ENCODE measurements at places on chromosomes 3 and 15.

GRCh38 chr3:128054367-128054766, 2.1 kb downstream of the SEC61A1 start:
- H3K27me3 ChIP-seq, result no peaks in the 10 kb centered on the region
- peaks cover 10% of the 10 kb centered on the region for H3K4me1 ChIP-seq
- no peak overlapping the region for H3K27ac ChIP-seq
- peak; percentile 48 for DNase-seq
- no peak overlapping the region for H3K4me3 ChIP-seq

- H3K4me3 ChIP-seq, result no peak overlapping the region
- no peaks in the 10 kb centered on the region for H3K27me3 ChIP-seq
- H3K36me3 ChIP-seq, result no peaks in the 10 kb centered on the region
Measured at GRCh38 chr3:78978037-78978436, 789.8 kb downstream of the ROBO1 start.

- H3K4me1 ChIP-seq, result no peaks in the 10 kb centered on the region
- no peak overlapping the region for H3K27ac ChIP-seq
- DNase-seq, result no peak
- H3K27me3 ChIP-seq, result no peaks in the 10 kb centered on the region
- H3K36me3 ChIP-seq, result no peaks in the 10 kb centered on the region
Measured at GRCh38 chr3:39268549-39268900, 11.3 kb downstream of the CX3CR1 start.

- DNase-seq, result no peak
- no peak overlapping the region for H3K4me3 ChIP-seq
- no peak overlapping the region for H3K27ac ChIP-seq
- H3K27me3 ChIP-seq, result no peaks in the 10 kb centered on the region
- peaks cover 4% of the 10 kb centered on the region for H3K4me1 ChIP-seq
Measured at GRCh38 chr3:128021768-128022372, 30.4 kb upstream of the SEC61A1 start.

DNA sequence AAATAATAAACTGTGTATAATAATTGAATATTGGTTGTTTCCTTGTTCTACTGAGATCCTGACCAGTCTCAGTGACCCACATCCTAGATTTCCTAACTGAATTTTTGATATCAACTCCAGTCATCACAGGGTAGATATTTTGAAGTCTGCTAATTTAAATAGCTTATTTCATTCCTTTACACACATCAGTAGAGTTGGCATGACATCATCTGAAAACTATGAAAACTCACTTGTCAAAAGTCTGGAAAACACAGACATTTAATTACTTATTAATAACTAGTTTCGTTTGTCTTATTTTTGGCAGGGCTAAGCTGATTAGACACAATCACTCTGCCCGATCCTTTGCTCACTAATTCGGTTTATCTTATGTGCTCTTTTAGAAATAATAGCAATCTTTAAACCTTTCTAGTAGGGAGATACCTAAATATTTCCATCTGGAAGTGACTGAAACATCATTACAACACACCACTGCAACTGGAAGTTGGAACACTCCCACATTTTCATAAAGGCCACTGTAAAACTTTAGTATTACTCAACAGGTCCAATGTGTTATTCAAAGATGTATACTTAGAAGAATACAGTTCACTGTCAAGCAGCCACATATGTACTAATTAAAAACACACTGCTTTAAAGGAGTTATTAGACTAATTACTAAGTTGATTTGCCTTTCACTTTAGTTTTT, 198.4 kb upstream of the ZNF717 start:
- no peaks in the 10 kb centered on the region for H3K36me3 ChIP-seq
- no peaks in the 10 kb centered on the region for H3K27me3 ChIP-seq
- DNase-seq, result no peak
